ENCODE measurements at places on chromosomes 4 and X. TPM values are rescaled to one million over a fixed set of nuclear protein-coding genes. Genes with fewer than 3 reads are reported as not detected.

GRCh38 chr4:152616804-152617203 is 63.0 kb downstream of the TMEM154 start:
- ATAC-seq = no peak

SCARB2 gene
- total RNA-seq = 109 TPM

TRO gene
- 130 TPM for total RNA-seq

- ATAC-seq = no peak
Observed at GRCh38 chrX:28398342-28398741, 188.9 kb upstream of the IL1RAPL1 start.

DNA sequence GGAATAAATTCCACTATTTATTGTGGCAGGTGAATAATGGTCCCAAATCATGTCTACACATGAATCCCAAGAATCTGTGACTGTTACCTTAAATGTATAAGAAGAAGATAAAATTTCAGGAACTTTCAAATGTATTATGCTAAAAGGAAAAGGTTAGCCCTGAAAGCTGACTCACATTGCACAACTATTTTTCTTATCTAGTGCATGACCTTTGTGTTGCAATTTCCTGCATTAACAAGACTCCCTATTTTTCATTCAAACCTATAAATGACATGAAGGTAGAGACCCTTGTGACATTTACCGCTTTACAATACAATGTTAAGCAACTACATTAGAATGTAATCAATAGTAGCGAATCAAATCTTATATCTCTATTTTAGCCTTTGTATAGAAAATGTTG is 36.7 kb downstream of the UBQLN2 start:
- ATAC-seq = no peak

DNA sequence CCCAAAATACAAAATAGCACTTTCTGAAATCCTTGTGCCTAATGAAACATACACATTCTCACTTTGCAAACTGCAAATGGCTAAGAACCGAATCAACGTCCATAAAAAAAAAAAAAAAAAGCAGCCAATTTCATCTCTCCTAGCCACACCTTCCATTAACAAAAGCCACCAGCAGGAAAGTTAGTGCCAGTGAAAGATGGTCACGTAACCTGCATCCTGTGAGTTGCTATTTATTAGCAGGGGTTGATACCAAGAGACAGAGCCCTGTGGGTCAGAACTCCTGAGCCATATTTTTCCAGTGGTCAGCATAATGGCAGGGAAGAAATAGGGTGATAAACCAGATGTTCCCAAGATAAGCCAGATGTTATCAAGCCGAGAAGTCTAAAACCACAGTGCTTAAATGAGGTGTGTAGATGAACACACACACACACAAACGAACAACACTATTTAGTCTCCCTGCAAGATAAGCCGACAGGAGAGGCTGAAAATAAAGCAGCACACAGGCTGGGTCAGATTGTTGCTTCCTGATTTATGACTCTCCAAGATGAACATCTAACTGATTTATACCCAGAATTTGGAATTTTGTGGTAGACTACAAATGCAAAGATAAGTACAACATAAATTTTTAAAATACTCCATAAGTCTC is 11.5 kb downstream of the PPARGC1A start:
- no peak for ATAC-seq

GRCh38 chr4:136395212-136395722 is 1137.0 kb downstream of the PCDH18 start:
- ATAC-seq = no peak

- peak; percentile 64 for ATAC-seq
Observed at GRCh38 chr4:81632581-81633299, 161.0 kb upstream of the RASGEF1B start.

GRCh38 chr4:158065603-158066002 is 107.2 kb downstream of the GASK1B start:
- ATAC-seq = no peak

- ATAC-seq = no peak
Observed at GRCh38 chrX:154063234-154063633, 34.3 kb downstream of the MECP2 start.

EVC gene
- 2.9 TPM for total RNA-seq

- ATAC-seq = no peak
Observed at GRCh38 chr4:72427057-72427456, 142.0 kb downstream of the ADAMTS3 start.

CT45A3 gene
- total RNA-seq = not detected

GRCh38 chr4:162011089-162011488 is 152.7 kb downstream of the FSTL5 start:
- no peak for ATAC-seq

EGF gene
- total RNA-seq = 11.3 TPM

DNA sequence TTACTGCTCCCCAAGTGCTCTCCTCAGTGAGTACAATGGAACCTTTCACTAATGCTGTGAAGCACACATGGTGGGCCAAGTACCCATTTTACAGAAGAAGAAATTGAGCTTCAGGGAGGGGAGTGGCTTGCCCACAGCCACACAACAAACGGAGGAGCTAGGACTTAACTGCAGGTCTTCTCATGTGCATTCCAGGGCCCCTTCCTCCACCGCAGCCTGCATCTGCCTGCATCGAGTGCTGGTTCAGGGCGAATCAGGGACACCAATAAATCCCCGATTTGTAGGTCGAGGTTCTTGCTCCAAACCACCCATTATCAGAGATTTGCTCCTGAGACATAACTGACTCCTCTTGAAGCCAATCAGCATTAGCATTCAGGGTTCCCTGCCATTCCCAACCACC is 100.9 kb downstream of the MAMLD1 start:
- ATAC-seq = no peak

RAP1GDS1 gene
- 73.1 TPM for total RNA-seq

DNA sequence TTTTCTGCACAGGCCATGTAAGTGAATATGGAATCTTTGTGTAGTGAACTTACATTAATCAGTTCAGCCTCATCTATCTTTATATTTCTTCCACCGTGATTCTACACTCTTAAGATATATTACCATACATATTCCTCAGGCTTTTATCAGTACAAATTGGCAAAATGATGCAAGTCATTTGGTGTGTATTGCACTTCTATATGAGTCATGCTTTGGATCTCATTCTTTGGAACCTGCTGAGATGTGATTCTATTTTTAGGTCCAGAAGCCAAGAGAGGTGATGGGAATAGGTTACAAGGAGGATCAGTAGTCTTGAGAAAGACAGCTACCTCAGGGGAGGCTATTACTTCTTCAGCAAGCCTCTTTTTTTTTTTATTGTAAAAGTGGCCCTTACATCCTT is 204.4 kb downstream of the ZNF330 start:
- no peak for ATAC-seq

GRCh38 chr4:52111995-52112394 is 60.9 kb downstream of the SPATA18 start:
- ATAC-seq = no peak

- no peak for ATAC-seq
Observed at GRCh38 chrX:70254063-70254400, 6.0 kb downstream of the P2RY4 start.

SERPINA7 gene
- total RNA-seq = not detected

DNA sequence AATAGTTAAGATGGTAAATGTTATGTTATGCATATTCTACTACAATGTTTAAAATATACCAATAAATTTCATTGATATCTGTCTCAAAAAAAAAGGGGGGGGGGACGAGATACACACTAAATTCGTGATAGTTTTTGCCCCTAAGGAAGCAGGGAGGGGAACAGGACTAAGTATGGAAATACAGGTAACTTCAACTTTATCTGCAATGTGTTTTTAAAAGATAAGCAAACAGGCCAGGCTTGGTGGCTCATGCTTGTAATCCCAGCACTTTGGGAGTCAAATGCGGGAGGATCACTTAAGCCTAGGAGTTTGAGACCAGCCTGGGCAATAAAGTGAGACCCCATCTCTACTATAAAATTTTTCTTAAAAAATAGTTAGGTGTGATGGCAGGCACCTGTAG is 13.4 kb upstream of the CLOCK start:
- no peak for ATAC-seq

GRCh38 chrX:129659141-129659540 is 4.4 kb upstream of the APLN start:
- ATAC-seq = no peak

FGFBP1 gene
- total RNA-seq = not detected

INPP4B gene
- total RNA-seq = 0.59 TPM

GRCh38 chrX:153769865-153770600 is 6.0 kb downstream of the PLXNB3 start:
- no peak for ATAC-seq

- no peak for ATAC-seq
Observed at GRCh38 chrX:127459790-127460189, 592.4 kb downstream of the ACTRT1 start.

- ATAC-seq = no peak
Observed at GRCh38 chr4:15436513-15436912, 8.7 kb downstream of the C1QTNF7 start.

SLIT2 gene
- total RNA-seq = 158 TPM

- no peak for ATAC-seq
Observed at GRCh38 chr4:6494431-6495295, 22.2 kb upstream of the PPP2R2C start.

KLF3 gene
- total RNA-seq = 22.2 TPM

PNMA5 gene
- not detected for total RNA-seq

- no peak for ATAC-seq
Observed at GRCh38 chr4:14636563-14636962, 365.7 kb upstream of the CPEB2 start.

NSUN7 gene
- 0.73 TPM for total RNA-seq

FAM241A gene
- 0.78 TPM for total RNA-seq

GRCh38 chr4:15936495-15936894 is 2.0 kb downstream of the FGFBP1 start:
- no peak for ATAC-seq

- ATAC-seq = no peak
Observed at GRCh38 chr4:22462688-22463087, 53.2 kb downstream of the ADGRA3 start.

- ATAC-seq = no peak
Observed at GRCh38 chrX:115547448-115547847, 13.5 kb upstream of the PLS3 start.

Measured in motor neuron (in vitro differentiated cells).